ENCODE measurements at places on chromosomes 5 and 9.

GRCh38 chr9:71663931-71664459 lies 104.3 kb downstream of the CEMIP2 start:
- no peak for DNase-seq

GRCh38 chr5:126808521-126808988 lies 31.6 kb downstream of the LMNB1 start:
- DNase-seq: no peak

DNA sequence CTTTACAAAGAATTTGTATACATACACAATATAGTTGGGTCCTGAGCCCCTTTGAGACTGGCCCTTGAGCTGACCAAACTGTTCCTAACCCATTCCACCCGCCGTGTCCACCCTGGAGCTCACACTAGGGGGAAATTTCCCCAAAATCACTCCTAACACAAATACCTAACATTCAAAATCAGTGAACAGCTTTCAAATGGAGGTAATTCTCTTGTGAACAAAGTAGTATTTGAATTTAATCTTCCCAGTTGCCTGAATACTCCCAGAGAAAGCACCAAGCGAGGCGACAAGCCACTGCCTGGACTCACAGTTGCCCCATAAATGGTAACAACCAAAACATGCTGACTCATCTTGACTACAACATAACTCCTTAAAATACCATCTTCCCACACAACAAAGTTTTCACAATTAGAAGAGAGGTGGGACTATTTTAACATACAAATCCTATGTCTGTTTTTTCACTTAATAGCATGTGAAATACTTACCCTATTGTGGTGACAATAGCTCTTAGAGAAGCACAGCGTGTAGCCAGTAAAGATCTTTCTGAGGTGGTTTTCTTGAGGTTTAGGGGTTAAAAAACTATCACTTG lies 31.7 kb upstream of the SCAMP1 start:
- DNase-seq: no peak

- DNase-seq: no peak
These were observed 254.5 kb upstream of the MPDZ start for GRCh38 chr9:13534006-13534405.

- DNase-seq: no peak
These were observed 17.1 kb upstream of the CAST start for GRCh38 chr5:96645091-96645490.

GRCh38 chr9:95074632-95075031 lies 242.9 kb downstream of the FANCC start:
- DNase-seq: no peak

DNA sequence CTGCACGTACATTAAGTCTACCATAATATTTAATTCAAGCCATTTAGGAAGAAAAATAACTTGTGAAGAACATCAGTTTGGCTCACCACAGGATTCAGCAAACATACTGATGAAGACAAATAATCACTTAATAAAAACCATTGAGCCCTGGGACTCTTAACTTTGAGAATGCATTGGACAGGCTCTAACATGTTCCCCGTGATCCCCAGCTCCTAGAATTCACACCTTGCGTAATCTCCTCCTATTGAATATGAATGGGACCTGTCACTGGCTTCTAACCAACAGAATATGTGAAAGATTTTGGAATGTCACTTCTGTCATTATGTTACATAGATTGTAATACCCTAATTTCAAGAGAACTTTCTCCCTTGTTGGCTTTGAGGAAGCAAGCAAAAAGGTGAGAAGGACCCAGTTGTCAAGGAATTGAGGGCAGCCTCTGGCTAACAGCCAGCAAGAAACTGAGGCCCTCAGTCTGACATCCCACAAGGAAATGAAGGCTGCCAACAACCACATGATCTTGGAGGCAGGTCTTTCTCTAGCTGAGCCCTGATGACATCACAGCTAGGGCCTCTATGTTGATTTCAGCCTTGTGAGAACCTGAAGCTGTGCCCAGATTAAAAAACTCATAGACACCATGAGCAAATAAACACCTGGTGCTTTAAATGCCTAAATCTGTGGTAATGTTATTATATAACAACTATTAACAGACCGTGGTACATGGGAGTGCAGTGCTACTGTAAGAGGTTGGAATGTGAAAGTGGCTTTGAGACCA lies 433.2 kb downstream of the SEMA5A start:
- no peak for DNase-seq

GRCh38 chr9:120100595-120100994 lies 479.4 kb downstream of the CDK5RAP2 start:
- DNase-seq: no peak

- no peak for DNase-seq
These were observed 25.8 kb downstream of the ECPAS start for GRCh38 chr9:111458139-111459009.

GRCh38 chr9:20312732-20313131 lies 309.6 kb downstream of the MLLT3 start:
- no peak for DNase-seq

GRCh38 chr9:129513282-129513681 lies 107.6 kb downstream of the C9orf50 start:
- DNase-seq: no peak

DNA sequence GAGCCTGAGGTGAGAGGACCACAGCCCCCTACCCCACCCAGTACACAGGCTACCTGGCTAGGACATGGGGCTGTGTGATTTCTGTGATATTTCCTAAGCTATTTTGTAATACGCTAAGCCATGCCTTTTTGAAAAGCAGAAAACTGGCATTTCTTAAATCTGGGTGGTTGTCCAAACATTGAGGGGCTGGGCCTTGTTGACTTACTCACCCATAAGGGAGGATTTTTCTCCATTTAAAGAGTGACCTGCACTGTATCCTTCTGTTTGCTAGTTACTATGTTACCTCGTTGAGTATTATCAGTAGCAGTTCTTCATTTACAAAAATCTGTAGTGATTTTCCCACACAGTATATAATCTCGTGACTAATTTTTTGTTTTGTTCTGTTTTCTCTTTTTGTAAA lies 117.5 kb upstream of the OTULINL start:
- DNase-seq: no peak

GRCh38 chr5:54455413-54456157 lies at the start of gene HSPB3:
Gene HSPB3 (plus strand): TSS chr5:54455699. CDS start chr5:54455790, 91 bp downstream.
- DNase-seq: no peak

DNA sequence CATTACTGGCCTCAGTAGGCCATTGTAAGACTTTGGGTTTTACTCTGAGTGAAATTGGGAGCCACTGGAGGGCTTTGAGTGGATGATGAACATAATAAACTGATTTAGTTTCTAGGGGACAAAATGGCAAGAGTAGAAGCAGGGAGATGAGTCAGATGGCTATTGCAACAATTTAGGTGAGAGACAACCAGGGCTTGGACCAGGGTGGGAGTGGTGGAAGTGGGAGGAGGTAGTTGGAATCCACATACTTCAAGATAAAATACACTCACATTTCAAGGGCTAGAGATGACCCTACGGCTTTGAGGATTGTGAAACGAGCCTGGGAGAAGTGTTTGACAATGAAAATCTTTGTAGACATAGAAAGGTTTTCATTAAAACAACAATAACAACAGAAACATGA lies 136.3 kb downstream of the ACTBL2 start:
- no peak for DNase-seq

- DNase-seq: no peak
These were observed 144.8 kb downstream of the NR3C1 start for GRCh38 chr5:143258559-143259253.

GRCh38 chr5:179316982-179317381 lies 28.3 kb downstream of the ADAMTS2 start:
- DNase-seq: no peak

DNA sequence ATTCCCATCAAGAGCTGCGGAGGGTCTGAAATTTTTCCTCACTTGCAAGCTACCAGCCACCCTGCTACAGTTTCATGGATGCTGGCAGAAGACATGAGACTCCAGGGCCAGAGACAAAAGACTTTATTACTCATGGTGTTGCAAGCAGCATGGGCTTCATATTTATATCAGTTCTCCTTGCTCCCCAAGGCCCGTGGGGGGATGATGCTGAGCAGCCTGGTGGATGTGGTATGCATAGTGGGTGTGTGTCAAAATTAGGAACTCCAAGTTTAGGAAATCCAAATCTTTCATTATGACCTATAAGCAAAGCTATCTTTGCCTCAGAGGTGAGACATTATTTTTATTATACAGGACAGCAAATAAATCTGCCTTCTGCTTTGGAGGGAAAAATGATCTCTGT lies 105.7 kb upstream of the ALDH1B1 start:
- DNase-seq: no peak

DNA sequence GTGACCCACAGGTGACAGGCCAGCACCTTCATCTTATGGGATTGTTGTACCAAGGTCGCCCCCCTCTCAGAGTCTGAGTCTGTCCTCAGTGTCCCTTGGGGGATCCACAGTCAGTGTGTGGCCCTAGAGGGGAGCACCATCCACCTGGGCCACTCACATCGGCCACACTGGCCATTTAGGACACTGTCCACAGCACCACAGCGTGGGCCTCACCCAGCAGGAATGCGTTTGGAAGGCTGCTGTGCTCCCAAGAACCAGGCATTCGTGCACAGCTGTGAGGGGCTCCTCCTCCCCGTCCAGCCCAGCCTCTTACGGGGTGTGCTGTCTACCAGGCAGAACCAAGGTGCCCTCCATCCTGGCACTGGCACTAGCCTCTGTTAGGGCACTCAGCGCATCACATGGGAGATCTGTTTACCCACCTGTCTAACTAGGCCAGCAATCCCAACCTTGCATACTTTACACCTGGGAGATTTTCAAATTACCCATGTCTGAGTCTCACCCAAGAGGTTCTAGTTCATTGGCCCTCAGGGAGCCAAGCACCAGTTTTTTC lies 24.5 kb upstream of the UBE2QL1 start:
- DNase-seq: no peak

- no peak for DNase-seq
These were observed 10.4 kb downstream of the NIM1K start for GRCh38 chr5:43202380-43202779.

GRCh38 chr5:94778299-94778698 lies 159.8 kb downstream of the SLF1 start:
- DNase-seq: no peak

DNA sequence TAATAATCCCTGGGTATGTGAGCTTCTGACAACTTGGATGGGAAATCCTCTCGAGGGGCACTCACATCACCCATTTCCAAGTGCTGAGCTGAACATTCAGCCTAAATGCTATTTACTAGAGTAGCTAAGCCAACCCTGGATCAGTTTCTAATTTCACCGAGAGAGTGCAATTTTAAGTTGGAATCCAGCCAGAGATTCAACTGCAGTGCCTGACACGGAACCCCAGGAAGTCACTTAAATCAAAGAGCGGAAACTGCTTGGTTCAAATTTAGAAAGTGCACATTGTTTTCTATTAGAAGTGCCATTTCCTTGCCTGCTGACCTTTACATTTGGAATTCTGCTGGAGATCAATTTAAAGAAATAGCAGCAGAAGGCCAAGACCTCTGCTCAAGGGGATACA lies 8.8 kb downstream of the SPRY4 start:
- no peak for DNase-seq

DNA sequence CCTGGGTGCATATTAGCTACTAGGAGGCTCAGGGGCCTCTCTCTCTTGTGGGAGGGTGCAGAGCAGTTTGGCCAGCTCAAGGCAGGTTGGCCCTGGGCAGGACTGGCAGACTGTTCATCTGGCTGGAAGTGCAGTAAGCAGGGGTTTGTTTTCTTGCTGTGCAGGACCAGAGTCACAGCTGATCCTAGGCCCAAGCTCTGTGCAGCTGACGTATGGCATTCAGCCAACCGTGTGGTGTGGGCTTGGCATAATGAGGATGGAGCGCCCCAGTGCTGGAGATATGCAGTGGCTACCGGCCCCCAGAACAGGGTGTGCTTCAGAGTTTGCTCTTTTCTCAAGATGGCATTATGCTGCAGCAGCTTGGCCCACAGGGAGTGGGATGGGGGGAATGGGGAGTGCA lies 31.0 kb upstream of the PHF24 start:
- DNase-seq: no peak

DNA sequence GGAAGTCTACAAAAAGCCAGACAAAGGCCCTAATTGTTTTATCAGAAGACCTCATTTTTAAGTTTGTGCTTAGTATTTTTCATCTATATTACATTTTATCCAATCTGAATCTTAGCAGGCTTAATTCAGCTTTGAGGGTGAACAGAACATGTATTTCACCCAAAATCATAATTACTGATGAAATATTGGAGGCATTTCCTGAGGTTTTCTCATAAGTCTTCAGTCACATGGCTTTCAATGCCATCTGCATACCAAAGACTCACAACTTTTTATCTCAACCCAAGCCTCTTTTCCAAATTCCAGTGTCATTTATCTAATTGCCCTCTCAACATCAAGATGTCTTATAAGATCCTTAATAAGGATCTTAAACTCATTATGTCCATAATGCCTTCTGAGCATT lies 150.8 kb downstream of the TTC39B start:
- no peak for DNase-seq

DNA sequence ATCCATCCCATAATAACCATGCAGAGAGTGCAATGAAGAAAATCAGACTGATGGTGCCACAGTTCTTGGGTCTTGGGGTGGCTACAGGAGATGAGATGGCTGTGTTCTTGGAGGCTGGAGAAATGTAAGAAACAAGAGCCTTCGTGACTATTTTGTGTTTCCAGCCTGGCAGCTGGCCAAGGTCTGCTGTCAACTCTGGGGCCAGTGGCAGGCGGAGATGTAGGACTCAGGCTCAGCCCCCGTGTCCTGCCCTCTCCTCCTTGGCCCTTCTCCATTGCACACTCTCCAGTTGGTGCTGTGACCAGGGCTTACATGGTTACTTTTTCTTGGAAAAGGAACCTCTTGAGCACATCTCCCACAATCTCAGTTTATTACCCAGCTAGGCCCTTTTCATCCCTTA lies 235.4 kb downstream of the DMRT2 start:
- no peak for DNase-seq

- no peak for DNase-seq
These were observed 24.0 kb upstream of the FRMPD1 start for GRCh38 chr9:37626708-37627292.

DNA sequence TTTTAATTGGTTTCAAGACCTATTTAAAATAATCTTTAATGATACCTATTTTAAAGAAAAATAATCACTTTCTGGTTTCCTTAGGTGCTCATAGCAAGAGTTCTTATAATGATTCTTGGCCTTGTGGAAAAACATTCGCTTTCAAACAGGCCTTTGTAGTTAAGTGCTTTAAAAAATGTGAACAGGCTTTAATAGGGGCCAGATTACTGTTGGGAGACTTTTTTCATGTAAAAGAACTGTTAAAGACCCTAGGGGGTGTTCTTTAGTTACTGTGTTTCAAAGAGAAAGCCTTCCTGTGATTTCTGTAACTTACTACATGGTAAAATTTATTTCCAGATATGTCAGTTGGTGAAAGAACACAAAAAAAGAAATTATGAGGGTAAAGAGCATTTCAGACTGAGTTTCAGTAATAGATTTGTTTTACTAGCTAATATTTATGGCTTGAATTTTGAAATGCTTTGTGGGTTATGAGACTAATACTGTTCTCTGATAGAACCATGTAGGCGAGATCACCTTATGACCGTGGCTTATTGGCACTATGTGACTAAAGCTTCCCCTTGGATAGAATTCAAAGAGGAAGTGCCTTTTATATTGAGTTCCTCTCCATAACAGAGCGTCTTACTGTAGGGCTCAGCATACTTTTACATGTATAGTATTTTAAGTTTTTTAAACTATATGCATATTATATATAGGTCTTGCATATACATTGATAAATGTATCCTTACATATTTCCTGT lies 70.7 kb downstream of the CSNK1G3 start:
- no peak for DNase-seq

GRCh38 chr5:61631438-61631941 lies 299.4 kb downstream of the ZSWIM6 start:
- DNase-seq: no peak

GRCh38 chr9:132547976-132548730 lies 34.3 kb upstream of the BARHL1 start:
- no peak for DNase-seq

GRCh38 chr5:15680455-15680854 lies 180.5 kb downstream of the FBXL7 start:
- DNase-seq: no peak

GRCh38 chr5:174409070-174409469 lies 315.3 kb upstream of the MSX2 start:
- no peak for DNase-seq
